IgD-negative memory B cell (primary cell): ENCODE measurements at places on chromosomes 5 and 9. TPM values are rescaled to one million over a fixed set of nuclear protein-coding genes. Genes with fewer than 3 reads are reported as not detected.

Gene OR13C3
- not detected for polyA plus RNA-seq

Gene ELAVL2
- polyA plus RNA-seq, result not detected

Gene CENPK
- 9.5 TPM for polyA plus RNA-seq

Gene SARDH
- polyA plus RNA-seq, result 0.30 TPM

Gene GLRX
- polyA plus RNA-seq, result 113 TPM

Gene FLT4
- polyA plus RNA-seq, result 0.56 TPM

Gene RPL35
- 2,381 TPM for polyA plus RNA-seq

Gene PCDHGA3
- polyA plus RNA-seq, result 0.23 TPM

Gene EIF4E1B
- not detected for polyA plus RNA-seq

Gene SLC12A7
- 10.9 TPM for polyA plus RNA-seq

Gene FOXD4
- not detected for polyA plus RNA-seq

Gene SLC36A2
- not detected for polyA plus RNA-seq

Gene INSL4
- polyA plus RNA-seq, result not detected

Gene CDX1
- not detected for polyA plus RNA-seq

Gene ACOT12
- not detected for polyA plus RNA-seq

Gene SHOC1
- not detected for polyA plus RNA-seq

Gene GABRP
- not detected for polyA plus RNA-seq

Gene ADAMTS2
- not detected for polyA plus RNA-seq

Gene CA9
- not detected for polyA plus RNA-seq

Gene SH3TC2
- not detected for polyA plus RNA-seq

Gene DOCK8
- polyA plus RNA-seq, result 76.8 TPM

Gene FGD3
- 86.1 TPM for polyA plus RNA-seq
